GM04503 (cell line): ENCODE measurements at places on chromosomes 4 and X.
A peak's percentile ranks its signal among the peaks of the same experiment; 100 is the strongest.

DNA sequence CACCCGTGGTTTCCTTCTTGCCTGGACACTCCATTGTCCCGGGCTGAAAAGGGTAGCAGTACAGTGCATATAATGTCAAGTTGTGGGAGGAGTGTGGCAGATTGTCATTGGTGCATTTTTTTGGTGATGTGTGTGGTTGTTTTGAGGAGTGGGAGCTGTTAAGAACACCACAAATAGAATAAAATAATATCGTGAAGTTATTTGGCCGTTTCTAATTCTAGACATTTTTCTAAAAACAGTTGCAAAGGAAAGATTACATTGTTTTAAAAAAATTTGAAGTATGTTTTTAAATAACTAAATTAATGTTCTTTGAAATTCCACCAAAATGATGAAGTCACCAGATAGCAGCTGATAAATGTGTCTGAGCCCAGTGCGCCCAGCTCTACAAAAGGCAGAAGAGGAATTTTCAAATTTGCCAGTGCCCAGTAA lies 1.3 kb downstream of the PKD2 start:
- DNase-seq: no peak

DNA sequence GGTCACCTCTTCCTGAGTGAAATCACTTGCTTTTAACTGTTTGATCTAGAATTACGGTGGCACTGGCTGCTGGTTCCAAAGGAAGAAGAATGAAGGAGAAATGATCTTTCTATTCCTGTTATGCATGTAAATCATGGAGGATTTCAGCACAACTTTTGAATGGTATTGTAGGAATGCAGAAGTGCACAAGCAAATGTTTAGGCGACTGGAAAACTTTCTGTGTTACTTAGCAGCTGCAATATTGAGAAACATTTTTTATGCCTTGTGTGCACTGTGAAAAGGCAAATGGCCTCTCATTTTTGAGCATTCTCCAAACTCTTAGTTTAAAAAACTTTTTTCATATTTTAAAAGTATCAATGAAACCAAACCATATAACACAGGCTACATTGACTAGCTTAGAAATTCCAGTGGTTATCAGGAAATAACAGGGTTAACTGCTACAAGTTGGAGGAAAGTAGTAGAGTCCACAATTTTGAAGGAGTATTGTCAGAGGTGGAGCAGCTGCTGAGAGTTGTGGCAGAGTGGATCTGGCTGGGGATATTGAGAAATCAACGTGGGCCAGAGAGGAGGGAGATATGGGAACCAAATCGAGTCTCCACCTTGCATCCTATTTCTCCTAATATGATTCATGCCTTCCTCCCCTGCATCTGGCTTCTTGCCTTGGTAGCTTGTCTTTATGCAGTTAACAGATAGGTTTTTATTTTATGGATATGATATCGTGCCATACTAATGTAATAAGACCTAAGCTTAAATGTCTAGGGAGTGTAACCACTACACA lies 32.0 kb upstream of the FHL1 start:
- DNase-seq: no peak

- peak; percentile 69 for DNase-seq
Observed at GRCh38 chr4:7805533-7806337, 133.9 kb downstream of the AFAP1 start.

GRCh38 chrX:94204524-94204923 lies 530.5 kb downstream of the FAM133A start:
- no peak for DNase-seq

DNA sequence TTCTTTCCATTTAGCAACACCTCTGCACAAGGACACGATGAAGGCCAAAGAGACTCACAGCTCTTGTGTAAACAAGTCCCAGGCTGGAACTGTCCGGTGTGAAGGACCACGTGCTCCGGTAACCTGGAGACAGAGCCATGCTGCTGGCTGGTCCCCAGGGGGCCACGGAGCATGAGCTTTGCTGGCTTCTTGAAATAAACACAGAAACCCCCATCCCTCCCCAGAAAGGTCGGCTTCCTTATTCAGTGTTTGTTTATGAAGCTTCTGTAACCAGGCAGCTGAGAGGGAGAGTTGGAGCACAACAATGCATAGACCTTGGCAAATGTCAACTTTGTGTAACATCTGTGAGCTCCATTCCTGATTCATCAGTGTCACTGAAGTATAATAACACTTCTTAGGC lies 109.4 kb downstream of the GPR143 start:
- no peak for DNase-seq

GRCh38 chrX:136387951-136388502 lies 87.3 kb downstream of the ADGRG4 start:
- no peak for DNase-seq

DNA sequence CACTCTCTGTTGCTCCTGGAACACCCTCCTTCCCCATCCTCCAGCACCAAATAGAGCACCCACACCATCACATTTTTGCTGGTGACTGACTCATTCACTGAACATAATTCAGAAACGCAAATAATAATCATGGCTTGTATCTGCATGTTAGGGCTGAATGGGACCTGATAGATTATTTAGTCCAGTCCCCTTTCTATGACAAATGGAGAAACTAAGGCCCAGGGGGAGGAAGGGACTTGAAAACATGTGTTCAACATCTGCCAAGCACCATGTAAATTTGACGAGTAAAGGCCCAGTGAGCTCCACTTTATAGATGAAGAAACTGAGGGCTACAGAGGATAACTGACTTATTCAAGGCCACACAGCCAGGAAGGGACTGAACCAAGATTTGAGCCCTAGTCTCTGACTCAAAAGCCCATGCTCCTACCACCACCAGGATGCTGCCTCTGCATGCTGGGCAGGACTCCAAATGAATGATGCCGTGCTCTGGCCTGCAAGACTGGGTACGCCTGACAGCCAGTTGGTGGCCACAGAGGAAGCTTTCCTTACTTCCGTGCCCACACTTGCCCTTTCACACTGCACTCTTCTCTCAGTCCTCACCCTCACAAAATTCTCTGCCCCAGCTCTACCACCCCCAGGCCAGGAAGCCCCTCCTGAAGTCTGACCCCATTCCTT lies 133.3 kb upstream of the PJA1 start:
- no peak for DNase-seq

GRCh38 chr4:113981591-113981990 lies 2.1 kb upstream of the ARSJ start:
- no peak for DNase-seq

- no peak for DNase-seq
Observed at GRCh38 chrX:117957128-117957527, 159.5 kb downstream of the KLHL13 start.

GRCh38 chr4:89029591-89029990 lies 27.4 kb downstream of the FAM13A start:
- DNase-seq: no peak

DNA sequence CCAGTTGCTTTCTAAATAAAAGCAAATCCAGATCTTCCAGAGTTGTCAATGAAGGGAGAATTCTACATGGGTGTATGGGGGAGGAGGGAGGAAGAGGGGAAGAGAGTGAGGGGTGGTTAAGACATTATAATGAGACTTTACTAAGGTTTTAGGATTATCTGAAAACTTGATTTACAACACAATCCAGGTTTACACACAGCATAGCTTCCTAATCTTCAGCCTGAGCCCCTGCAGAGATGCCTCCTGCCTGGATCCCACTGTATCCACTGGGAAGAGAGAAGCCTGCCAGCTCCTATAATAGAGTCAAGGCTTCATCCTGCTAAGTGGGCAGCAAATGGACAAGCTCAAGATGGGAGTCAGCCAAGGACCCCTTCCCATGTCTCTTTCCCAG lies 85.6 kb upstream of the KIT start:
- DNase-seq: no peak

GRCh38 chrX:151899622-151900021 lies 13.1 kb upstream of the MAGEA4 start:
- no peak for DNase-seq

DNA sequence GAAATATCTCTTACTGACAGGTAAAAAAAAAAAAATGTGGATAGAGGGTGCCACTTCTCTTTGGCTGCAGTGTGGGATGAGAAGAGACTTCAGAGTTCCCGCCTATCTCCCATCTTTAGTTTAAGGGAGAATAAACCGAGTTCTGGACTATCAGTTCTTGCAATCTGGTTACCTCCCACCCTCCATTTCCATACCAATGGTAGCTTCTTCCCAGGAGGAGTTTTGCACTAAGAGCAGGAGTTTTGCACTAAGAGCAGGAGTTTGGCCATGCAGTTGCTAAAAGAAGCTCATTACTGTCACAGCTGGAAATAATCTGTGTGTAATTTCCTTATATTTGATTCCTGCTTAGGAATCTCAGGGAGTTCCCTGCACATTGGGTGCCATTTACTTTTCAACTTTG lies 10.8 kb upstream of the GUCY1B1 start:
- DNase-seq: no peak

GRCh38 chr4:100414016-100414790 lies 103.6 kb downstream of the EMCN start:
- no peak for DNase-seq

DNA sequence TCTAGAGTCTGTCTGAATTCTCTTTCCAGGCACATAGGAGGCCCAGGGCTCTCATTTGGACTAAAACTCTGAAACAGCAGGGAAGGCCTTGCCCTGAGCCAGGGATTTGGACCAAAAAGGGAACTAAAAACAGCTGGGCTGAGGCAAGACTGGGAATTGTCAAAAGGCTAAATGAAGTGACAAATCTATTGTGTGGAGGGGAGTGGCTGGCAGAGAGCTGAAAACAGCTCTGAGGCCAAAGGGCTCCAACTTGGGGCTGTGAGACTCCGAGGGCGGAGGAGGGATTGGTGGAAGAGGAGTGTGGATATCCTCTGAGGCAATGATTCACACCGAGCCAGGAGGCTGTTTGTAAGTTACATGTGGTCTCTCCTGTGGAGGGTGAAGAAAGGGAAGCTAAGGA lies 63.2 kb downstream of the PHEX start:
- no peak for DNase-seq

DNA sequence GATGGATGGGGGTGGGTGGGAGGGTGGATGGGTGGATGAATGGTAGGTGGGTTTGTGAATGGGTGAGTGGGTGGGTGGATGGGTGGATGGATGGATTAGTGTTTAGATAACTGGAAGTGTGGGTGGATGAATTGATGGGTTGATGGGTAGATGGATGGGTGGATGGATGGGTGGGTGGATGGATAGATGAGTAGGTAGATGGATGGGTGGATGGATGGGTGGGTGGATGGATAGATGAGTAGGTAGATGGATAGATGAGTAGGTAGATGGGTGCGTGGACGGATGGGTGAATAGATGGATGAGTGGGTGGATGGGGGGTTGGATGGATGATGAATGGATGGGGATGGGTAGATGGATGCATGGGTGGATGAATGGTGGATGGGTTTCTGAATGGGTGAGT lies 20.3 kb upstream of the ASMTL start:
- no peak for DNase-seq
